Stimulated activated CD8-positive, alpha-beta memory T cell treated with anti-CD3 and anti-CD28 coated beads, Interleukin-4, amount 100 ng/mL, for 4 hours (primary cell): ENCODE measurements at places on chromosomes 4 and X.

DNA sequence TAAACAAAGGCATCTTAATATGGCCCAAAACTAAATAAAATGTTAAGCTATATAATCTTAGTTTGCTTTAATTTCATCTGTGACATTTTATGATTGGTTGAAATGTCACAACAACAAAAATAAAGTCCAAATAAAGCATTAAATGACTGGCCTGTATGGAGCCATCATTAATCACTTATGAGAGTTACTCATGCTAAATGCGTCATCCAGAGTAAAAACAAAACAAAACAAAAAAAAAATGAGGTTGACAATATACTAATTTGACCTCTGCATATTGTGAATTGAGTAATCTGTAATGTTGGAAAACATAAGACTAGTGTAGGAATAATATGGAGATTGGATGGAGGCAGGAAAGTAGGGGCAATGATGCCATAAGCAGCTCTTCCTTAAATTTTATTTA is 139.7 kb downstream of the MAPK10 start:
- no peak for DNase-seq

GRCh38 chrX:4181782-4182407 is 468.4 kb upstream of the PRKX start:
- DNase-seq: no peak

DNA sequence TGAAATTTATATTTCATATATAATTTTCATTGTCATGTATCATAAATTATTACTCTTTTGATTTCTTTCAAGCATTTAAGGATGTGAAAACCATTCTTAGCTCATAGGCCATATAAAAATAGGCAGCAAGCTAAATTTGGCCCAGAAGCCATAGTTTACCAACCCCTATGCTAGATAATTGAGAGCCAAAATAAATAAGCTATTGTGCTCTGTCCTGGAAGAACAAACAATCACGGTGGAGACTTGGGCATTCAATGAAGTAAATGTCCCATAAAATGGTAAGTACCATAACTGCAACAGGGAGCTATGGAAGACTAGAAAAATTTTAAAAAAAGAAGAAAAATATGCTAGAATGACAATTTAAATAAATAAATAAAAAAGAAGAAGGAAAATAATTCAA is 60.9 kb upstream of the PACRGL start:
- no peak for DNase-seq

DNA sequence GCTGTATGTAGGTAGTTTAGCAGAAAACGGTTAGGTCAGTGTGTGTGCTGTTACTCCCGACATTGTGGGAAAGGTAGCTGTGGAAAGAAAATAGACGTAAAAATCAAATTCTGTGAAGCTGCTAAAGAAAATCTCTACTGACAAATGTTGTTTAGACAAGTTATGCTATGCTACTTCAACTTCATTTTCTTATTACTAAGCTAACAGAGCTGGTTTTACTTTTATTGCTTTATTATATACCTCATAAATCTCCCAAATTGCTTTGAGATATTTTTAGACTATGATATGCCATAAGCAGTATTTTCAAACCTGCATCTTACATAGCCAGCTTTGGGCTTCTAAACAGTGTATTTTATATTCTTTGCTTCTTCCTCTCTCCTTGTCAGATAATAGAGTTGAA is 108.2 kb upstream of the PACRGL start:
- no peak for DNase-seq

DNA sequence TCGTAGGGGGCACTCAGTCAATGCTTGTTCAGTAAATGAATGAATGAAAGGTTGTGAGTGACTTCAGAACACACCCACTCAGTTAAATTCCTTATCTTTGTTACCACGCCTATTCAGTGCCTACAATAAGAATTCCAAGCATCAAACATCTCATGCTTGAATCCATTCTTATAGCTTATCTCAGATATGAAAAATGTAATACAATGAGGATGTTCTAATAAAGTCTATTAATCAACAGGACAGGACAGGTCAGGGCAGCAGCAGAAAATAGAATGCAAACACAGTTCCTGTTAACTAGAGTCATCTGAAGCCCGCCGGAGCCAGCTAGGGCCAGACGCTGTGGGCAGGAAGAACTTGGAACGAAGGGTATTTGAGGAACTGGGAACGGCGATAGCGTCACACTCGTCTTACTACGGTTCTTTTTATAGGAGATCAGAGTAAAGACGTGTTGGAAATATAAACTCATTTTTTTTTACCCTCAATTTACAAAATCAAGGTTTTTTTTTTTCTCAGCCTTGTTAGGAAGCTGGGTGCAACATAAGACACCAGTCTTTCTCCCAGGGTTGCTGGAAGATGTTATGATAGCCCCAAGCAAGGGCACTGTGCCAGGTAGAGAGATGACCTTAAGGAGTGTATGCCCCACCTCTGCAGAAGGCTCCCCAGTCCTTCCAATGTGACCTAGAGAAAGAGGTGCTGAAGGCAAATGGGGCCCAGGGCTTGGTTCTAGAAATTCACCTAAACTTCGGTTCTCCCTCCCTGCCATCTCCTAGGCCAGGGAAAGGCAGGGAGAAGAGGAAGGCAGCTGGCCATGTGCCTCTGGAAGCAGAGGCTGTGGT is 48.3 kb downstream of the SEL1L3 start:
- DNase-seq: no peak

- no peak for DNase-seq
Observed at GRCh38 chr4:152104356-152104755, 343.5 kb upstream of the GATB start.
